Stimulated activated CD4-positive, alpha-beta T cell treated with anti-CD3 and anti-CD28 coated beads, Interleukin-15, amount 100 ng/mL, for 1 hour (primary cell): ENCODE measurements at places on chromosomes 12 and 14.

DNA sequence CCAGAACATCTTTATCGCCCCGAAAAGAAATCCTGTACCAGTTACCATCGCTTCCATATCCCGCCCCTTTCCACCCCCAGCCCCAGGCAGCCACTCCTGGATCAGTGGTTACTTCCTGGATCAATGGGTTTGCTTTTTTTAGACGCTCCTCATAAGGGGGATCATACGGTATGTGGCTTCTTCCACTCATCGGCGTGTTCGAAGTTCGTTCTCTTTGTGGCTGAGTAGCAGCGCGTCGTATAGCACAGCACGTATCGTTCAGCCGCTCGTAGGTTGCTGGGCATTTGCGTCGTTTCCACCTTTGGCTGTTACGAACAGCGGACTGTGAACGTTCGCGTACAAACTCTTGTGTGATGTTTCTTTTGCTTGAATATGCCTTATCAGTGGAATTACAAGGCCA, 1.8 kb downstream of the NOC4L start:
- DNase-seq: no peak

DNA sequence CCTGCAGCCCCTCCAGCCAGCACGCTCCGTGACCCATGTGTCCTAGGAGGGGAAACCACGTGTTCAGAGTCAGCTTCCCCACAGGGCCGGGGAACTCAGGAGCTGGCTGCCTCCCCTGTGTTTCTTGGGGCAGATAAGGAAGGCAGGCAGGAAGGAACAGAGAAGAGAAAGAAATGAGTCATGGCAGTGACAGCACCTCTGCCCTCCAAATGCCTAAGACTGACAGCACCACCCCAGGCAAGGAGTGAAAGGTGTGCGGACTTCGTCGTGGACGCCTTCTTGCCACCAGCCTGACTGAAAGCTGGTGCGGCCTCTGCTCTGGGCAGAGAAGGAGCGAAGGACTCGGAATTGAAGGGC, 167.0 kb upstream of the FKBP4 start:
- no peak for DNase-seq

DNA sequence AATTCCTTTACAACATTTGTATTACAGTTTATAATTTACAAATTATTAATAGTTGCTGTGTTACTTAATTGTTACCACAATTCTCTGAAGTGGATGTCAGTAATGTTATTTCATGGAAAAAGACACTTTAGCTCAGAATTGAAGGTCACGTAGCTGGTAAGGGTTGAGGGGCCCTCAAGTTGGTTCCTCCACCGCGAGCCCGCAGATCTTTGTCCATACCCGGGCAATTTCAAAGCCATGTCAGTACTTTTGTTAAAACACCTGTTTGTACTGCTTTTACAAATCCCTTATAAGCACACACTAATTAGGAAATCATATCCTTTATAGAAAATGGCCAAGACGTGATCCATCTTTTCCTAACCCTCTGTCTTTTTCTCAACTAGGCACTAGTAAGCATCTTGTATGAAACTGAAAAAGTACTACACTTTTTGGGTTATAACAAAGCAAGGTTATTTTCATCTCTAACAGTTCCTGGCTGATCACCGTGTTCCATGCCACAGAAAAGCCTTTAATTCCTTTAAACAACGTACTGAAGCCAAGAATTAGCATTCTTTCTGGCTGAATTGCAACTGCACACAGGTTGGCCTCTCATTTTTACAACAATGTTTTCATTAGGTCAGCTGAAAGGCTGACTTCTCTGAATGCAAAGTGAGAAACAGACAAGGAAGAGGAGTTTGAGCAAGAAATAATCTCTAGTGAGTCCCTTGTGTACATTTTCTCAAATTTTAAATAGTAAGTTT, 76.1 kb downstream of the CNTN1 start:
- no peak for DNase-seq

GRCh38 chr12:116150452-116150851, 127.0 kb downstream of the MED13L start:
- DNase-seq: no peak

DNA sequence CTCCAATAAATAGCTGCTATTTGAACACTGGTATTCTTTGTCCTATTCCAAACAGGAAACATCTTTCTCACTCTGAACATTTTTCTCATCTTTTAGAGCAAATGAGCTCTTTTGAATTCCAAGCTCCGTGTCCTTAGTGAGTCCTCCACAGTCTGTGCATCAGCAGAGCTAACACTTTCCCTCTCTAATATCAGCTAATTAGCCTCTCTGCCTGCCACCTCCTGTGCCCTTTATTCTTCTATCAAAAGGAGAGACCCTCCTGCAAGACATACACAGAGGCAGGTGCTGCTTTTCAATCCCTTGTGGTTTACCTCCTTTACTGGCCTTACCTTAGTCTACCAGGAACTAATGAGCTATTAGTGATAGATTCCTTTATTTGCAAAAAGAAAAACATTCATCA, 178.5 kb downstream of the SLC35F4 start:
- DNase-seq: no peak

DNA sequence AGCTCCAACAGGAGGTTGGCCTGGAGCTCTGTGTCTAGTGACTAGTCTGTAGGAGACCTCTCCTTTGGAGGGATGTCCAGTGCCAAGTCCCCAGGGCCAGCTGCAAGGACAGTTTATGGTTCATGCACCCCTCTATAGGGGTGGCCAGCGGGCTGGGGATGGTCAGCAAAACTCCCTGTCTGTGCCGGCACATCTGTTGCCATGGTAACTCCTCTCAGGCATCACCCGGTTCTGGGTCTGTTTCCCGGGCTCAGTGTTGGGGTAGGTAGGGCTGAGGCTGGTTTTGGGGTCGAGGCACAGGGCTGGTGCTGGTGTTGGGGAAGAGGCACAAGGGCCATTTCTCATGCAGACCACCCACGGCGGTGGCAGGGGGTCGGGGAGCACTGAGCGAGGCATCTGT, 196.8 kb downstream of the RBM19 start:
- DNase-seq: no peak
